ENCODE measurements at places on chromosomes 5 and 9.

GRCh38 chr5:33257807-33258429 is 182.8 kb upstream of the TARS1 start:
- DNase-seq: no peak

- no peak for DNase-seq
Measured at GRCh38 chr9:27183131-27183530, 74.1 kb downstream of the TEK start.

GRCh38 chr5:45113726-45114125 is 305.0 kb downstream of the MRPS30 start:
- no peak for DNase-seq

- no peak for DNase-seq
Measured at GRCh38 chr5:180521101-180521500, 26.9 kb downstream of the CNOT6 start.

- DNase-seq: no peak
Measured at GRCh38 chr5:54398191-54398590, 57.3 kb upstream of the HSPB3 start.

- no peak for DNase-seq
Measured at GRCh38 chr5:63554191-63554590, 408.1 kb downstream of the HTR1A start.

DNA sequence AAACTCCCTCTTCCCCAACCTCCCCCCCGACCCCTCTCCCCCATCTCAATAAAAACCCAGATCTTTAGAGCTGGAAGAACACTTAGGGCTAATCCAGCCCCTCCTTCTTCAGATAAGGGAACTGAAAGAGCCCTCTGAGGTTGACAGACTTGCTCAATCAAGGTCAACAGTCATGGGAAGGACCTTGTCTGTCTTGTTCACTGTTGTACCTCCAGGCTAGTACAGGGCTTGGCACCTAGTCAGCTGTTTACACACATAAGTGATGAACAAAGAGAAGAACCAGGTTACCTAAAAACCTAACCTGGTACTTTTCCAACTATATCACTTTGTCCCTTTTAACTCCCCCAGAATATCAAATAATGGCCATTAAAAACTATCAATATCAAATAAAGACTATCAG is 2.4 kb downstream of the TTC39B start:
- no peak for DNase-seq

DNA sequence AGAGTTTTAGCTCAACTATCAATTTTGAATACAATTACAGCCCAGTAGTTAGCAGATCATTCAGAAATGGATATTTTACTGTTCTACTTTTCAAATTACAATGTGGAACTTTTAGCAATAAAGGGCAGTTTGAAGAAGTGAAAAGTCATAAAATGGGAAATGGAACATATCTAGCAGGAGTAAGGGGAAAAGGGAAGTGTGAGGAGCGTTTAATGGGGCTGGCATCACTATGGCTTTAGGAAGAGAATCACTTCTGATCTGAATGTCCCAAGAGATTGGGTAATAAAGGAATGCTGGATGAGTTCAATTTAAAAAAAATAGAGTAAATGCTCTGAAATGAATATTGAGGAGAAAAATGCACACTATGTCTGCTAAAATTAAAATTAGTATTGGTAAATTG is 77.4 kb downstream of the ATPSCKMT start:
- no peak for DNase-seq
